ENCODE measurements at places on chromosomes 16 and 17. TPM values are rescaled to one million over a fixed set of nuclear protein-coding genes. Genes with fewer than 3 reads are reported as not detected.

GRCh38 chr16:25007284-25007984 lies 7.7 kb downstream of the ARHGAP17 start:
- no peaks in the 10 kb centered on the region for H3K4me1 ChIP-seq
- H3K27ac ChIP-seq = no peak overlapping the region
- H3K27me3 ChIP-seq = no peaks in the 10 kb centered on the region
- DNase-seq = no peak

GRCh38 chr17:83160443-83161297 lies 81.3 kb downstream of the METRNL start:
- H3K36me3 ChIP-seq = no peaks in the 10 kb centered on the region
- H3K4me3 ChIP-seq = no peak overlapping the region
- H3K27ac ChIP-seq = no peak overlapping the region
- DNase-seq = peak; percentile 41
- H3K27me3 ChIP-seq = no peaks in the 10 kb centered on the region

GRCh38 chr17:11366272-11366850 lies 125.3 kb downstream of the SHISA6 start:
- no peaks in the 10 kb centered on the region for H3K4me1 ChIP-seq
- no peaks in the 10 kb centered on the region for H3K27me3 ChIP-seq
- H3K4me3 ChIP-seq = no peak overlapping the region

DNA sequence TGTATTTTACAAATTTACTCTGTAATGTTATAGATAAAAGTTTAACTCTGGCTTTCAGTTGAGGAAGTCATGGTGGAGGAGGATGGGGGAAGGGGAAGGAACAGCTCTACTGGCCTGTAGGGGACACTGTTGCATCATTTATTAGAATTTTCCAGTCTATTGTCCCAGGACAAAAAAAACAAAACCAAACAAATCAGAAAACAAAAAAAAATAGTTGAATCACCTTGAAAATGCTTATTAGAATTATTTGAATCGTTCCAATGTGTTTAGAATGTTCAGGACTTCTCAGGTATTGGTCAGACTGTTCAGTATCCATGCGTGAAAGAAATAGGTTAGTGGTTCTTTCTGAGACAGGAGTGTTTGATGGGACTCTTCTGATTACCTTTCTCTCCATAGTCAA lies 242.0 kb downstream of the FTO start:
- peak overlapping the region; percentile 65 for H3K27ac ChIP-seq
- no peaks in the 10 kb centered on the region for H3K27me3 ChIP-seq
- H3K36me3 ChIP-seq = no peaks in the 10 kb centered on the region
- DNase-seq = no peak

DNA sequence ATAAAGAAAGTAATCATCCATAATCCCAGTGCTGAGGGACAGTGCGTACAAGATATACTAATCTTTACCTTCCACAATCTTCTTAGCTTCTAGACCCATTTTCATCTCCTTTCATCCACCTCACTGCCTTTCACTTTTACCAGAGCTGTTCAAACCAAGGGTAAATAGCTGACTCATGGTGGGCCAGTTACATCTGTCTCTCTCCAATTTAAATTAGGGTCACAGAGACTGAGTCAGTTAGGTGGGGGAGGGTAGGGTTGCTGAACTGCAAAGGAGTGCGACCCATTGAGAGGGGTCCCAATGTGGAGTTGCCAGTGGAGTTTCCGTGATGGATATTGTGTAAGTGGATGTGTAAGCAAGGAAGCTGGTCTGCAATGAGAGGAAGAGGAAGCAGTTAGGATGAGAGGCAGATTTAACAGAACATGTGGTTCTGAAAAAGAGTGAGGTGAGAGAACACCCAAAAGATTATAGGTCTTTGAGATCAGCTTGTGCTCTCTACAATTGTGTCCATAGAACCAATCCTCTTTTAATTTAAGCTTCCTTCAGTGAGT lies 83.5 kb downstream of the GP2 start:
- no peak overlapping the region for H3K27ac ChIP-seq
- no peaks in the 10 kb centered on the region for H3K4me1 ChIP-seq
- no peak overlapping the region for H3K4me3 ChIP-seq
- peaks cover 6% of the 10 kb centered on the region for H3K27me3 ChIP-seq
- DNase-seq = no peak

Gene P2RX5
- 2.0 TPM for total RNA-seq
